ENCODE measurements at places on chromosomes 11 and 22.

DNA sequence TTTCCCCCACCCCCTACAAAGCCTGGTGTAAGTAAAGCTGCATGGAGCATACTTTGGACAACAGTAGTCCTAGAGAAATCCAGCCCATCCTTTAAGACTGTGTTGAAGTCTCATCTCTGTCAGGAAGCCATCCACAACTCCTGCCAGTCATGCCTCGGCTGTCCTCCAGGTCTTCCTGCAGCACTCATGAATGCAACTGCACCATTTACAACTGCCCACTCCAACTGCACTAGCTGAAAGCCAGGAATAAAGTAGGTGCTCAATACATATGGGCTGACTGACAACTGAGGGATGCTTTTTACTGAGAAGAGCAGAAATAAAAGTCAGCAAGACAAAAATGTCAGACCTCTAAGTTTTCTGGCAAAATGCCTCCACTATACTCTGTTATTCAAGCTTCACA, 27.4 kb downstream of the IL18BP start:
- H3K4me3 ChIP-seq = no peak overlapping the region
- peaks cover 68% of the 10 kb centered on the region for H3K36me3 ChIP-seq
- no peak for DNase-seq
- peaks cover 30% of the 10 kb centered on the region for H3K4me1 ChIP-seq
- no peaks in the 10 kb centered on the region for H3K27me3 ChIP-seq

DNA sequence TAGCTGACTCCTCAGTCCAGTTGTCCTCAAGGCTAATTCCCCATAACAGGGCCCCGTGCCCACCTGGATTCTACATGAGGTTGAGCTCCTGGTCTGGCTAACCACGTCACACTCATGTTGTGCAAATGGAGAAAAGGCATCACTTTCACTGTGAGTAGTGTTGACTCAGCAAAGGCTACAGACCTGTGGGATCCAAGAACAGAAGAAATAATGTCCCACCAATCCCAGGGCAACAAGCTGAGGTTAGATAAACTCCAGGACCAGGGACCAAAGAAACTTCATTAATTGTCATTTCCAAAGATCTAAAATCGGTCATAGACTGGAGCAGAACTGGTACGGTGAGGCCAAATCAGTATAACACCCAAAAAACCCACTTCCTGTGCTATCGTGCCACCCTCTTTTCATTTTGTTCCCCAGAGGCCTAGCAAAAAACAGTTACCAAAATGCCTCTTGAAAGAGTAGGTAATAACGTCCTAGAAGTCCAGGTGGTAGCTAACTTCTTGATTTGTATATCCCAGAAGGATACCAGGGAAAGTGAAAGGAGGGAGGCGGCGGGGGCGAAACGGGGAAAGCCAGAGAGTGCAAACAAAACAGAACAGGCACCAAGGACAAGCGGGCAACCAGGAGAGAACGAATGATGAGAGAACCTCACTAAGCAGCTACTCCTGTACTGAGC, 1.4 kb downstream of the PCSK7 start:
- peak overlapping the region; percentile 76 for H3K4me3 ChIP-seq
- peaks cover 56% of the 10 kb centered on the region for H3K4me1 ChIP-seq
- H3K36me3 ChIP-seq = peaks cover 42% of the 10 kb centered on the region
- no peak for DNase-seq
- no peaks in the 10 kb centered on the region for H3K27me3 ChIP-seq

DNA sequence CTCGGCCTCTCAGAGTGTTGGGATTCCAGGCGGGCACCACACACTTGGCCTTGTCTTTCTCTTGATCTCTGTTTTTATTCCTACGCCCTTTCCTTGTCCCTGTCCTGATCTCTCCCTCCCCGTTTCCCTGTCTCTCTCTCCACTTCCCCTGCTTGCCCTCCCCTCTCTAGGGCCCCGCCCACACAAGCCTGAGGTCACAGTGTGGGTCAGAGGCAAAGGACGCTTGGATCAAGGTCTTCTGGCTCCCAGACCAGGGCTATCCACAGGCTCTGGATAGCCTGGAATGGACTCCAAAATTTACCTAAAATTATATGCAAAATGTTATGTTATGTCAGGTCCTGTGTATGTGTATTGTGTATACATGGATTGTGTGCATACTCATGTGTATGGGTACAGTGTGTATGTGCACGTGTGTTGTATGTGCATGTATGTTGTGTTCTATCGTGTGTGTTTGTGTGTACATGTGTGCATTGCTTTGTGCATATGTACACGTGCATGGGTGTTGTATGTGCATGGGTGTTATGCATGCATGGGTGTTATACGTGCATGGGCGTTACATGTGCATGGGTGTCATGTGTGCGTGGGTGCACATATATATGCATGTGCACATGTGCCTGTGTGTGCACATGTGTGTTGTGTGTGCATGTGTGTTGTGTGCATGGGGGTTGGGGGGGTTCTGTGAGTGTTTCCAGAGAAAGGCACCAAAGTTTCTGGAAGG, 38.3 kb downstream of the TP53I11 start:
- no peak overlapping the region for H3K4me3 ChIP-seq
- no peaks in the 10 kb centered on the region for H3K27me3 ChIP-seq
- H3K36me3 ChIP-seq = no peaks in the 10 kb centered on the region
- no peak for DNase-seq
- no peaks in the 10 kb centered on the region for H3K4me1 ChIP-seq

DNA sequence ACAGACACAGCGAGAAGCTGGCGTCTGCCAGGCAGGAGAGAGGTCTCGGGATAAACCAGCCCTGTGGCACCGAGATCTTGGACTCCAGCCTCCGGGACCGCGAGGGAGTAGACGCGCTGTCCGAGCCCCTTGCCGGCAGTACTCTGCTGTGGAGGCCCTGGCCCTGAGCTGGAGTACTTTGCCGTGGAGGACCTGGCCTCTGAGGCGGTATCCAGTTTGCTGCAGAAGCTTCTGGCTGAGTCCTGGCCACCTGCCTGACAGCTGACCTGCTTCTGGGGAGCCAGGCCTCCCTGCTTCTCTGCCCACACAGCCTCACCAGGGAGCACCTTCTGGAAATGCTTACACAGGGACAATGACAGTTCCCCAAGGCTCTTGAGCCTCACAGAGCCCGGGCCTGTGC, 31.6 kb upstream of the CARS1 start:
- DNase-seq = no peak
- no peaks in the 10 kb centered on the region for H3K27me3 ChIP-seq
- peaks cover 51% of the 10 kb centered on the region for H3K36me3 ChIP-seq
- H3K27ac ChIP-seq = no peak overlapping the region

GRCh38 chr11:3181725-3182461, 16.8 kb upstream of the OSBPL5 start:
- no peak overlapping the region for H3K27ac ChIP-seq
- H3K27me3 ChIP-seq = no peaks in the 10 kb centered on the region
- no peak for DNase-seq
- H3K4me3 ChIP-seq = no peak overlapping the region
- no peaks in the 10 kb centered on the region for H3K36me3 ChIP-seq
- H3K4me1 ChIP-seq = no peaks in the 10 kb centered on the region

DNA sequence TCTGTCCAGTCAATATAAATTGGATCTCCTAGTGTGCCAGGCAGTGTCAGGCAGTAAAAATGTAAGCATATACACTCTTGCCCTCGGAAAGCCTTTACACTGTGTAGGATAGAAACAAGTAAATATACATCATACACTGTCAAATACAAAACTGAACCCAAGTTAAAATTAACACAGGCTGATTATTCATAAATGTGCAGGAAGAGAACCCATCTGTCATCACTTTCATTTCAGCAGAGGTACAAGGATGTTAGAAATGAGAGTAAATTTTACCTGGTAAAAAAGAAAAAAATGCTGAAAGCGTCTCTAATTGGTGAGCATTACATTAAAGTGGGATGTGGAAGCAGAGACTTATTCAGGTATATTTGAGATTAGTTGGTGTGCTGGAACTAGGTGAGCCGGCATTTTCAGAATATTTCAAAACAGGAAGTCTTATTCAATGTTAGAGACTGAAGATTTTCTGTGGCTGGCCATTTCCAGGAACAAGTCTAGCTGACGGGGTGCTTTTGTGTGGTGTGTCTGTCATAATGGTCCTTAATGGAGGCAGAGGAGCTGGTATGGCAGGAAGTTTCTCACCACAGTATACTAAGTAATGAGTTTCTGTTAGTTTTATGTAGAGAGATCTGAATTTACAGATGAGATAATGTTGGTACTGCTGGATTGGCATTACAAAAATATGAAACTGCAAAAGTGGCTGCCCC, 192.6 kb downstream of the CASP12 start:
- no peaks in the 10 kb centered on the region for H3K27me3 ChIP-seq
- H3K27ac ChIP-seq = peak overlapping the region; percentile 69
- no peaks in the 10 kb centered on the region for H3K4me1 ChIP-seq
- no peaks in the 10 kb centered on the region for H3K36me3 ChIP-seq

GRCh38 chr11:61298663-61299244, 3.6 kb upstream of the VWCE start:
- H3K4me3 ChIP-seq = no peak overlapping the region
- H3K27me3 ChIP-seq = peaks cover 20% of the 10 kb centered on the region
- DNase-seq = no peak
- H3K4me1 ChIP-seq = peaks cover 21% of the 10 kb centered on the region

DNA sequence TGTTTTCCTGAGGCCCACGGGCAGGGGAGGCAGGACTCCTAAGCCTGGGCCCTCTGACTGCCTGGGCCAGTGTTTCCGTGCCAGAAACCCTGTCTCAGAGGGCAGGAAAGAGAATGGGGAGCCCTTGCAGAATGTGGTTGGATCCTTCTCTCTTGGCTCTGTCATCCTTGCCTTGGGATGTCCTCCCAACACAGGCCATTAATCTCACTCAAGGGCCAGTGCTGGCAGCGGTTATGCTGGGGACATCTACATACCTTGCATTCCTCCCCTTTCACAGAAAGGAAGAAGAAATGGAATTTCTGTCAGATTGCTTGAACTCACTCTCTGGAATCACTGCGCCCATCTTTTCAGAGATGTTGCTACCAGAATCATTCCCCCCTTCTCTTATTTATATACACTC, 296.9 kb downstream of the KIRREL3 start:
- no peaks in the 10 kb centered on the region for H3K27me3 ChIP-seq
- H3K27ac ChIP-seq = no peak overlapping the region
- no peaks in the 10 kb centered on the region for H3K4me1 ChIP-seq
